ENCODE measurements at places on chromosomes 3 and 15.

GRCh38 chr3:192494174-192494573 is 233.2 kb downstream of the FGF12 start:
- ATAC-seq: no peak

DNA sequence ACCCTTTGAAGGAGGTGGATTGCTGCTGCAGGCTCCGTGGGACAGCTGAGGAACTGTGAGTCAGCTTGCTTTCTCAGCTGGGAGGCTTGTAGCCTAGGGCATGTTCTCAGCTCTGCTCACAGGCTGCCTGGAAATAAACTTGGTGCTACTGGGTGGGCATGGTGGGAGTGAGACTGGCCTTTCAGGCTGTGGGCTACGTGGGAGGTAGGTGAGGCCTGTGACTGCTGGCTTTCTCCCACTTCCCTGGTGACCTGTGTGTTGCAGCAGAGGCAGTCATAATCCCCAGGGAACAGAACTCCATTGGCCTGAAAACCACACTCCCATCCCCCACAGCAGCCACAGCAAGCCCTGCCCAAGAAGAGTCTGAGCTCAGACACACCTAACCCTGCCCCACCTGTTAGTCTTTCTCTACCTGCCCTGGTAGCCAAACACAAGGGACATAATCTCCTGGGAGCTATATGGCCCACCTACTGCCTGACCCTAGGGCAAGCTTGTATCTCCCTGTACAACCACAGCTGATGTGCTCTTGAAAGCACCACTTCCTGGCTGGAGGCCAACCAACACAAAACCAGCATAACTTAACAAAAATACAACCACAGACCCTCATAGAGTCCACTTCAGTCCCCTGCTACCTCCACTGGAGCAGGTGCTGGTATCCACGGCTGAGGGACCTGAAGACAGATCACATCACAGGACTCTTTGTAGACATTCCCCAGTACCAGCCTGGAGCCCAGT is 236.5 kb downstream of the SQOR start:
- ATAC-seq: peak; percentile 42

DNA sequence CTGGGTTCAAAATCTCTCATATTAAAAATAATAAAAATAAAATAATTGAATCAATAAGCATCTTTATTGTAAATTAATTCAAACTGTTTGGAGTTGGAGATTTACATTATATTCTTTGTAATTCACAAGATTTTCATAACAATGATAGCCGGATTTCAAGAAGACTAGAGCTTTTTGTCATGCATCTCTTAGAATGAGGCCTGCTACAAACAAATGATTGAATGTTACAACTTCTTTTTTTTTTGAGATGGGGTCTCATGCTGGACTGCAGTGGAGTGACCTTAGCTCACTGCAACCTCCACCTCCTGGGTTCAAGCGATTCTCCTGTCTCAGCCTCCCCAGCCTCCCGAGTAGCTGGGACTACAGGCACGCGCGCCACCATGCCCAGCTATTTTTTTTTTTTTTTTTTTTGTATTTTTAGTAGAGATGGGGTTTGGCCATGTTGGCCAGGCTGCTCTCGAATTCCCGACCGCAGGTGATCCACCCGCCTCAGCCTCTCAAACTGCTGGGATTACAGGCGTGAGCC is 3.5 kb downstream of the SLTM start:
- no peak for ATAC-seq

DNA sequence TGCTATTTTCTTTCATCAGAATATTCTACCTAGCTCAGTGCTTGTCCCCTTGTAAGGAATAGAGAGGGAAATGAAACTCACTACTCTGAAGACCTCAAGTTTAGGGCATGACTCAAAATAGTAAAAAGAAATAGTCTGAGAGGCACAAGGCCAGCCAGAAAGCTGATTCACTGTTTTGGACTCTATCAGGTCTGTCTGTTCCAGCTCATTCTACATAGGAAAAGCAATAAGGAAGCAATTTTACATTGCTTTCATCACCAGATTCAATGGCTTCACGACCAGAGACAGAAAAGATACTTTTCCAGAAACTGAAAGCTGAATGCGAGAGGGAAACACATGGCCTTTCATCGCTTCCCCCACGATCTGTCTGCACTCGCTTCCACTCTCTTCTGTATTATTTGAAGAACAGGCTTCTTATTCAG is 276.0 kb downstream of the GBE1 start:
- ATAC-seq: no peak

GRCh38 chr15:42427429-42428223 is 63.3 kb downstream of the ZNF106 start:
- ATAC-seq: no peak

DNA sequence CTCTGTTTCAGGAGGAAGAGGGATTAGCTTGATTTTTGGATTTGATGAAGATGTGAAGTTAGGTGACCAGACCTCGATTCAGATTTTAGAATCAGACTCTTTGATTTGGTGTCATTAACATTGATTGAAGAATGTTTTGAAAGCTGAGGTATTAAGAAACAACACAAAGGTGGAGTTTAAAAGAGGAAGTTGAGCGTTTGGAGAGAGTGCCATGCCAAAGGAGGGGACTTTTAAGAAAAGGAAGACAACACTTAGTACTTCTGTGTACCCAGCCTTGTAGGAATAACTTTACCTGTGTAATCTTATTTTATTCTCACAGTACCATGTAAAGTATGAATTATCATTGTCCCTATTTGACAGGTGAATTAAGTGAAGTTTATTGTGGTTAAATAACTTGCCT is 34.4 kb downstream of the PPARG start:
- ATAC-seq: no peak

GRCh38 chr3:101072300-101072699 is 79.1 kb upstream of the ABI3BP start:
- no peak for ATAC-seq

DNA sequence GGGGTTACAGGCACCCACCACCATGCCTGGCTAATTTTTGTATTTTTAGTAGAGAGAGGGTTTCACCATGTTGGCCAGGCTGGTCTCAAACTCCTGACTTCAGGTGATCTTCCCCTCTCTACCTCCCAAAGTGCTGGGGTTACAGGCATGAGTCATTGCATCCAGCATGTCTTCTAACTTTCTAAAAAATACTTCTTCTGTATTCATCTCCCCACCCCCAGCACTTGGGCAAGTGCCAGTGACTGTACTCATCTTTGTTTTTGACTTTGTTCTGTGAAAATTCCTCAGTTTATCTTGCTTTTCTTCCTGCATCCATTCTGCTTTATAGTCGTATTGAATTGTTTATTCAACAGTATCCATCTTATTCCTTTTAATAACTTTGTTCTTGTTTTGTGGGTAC is 47.6 kb downstream of the ARIH1 start:
- ATAC-seq: no peak

- ATAC-seq: peak; percentile 56
Measured at GRCh38 chr3:125055331-125055912, 375 bp downstream of the HEG1 start.

GRCh38 chr3:167777356-167777755 is 41.8 kb downstream of the SERPINI1 start:
- ATAC-seq: no peak

- ATAC-seq: no peak
Measured at GRCh38 chr3:30826531-30826942, 67.9 kb downstream of the GADL1 start.

DNA sequence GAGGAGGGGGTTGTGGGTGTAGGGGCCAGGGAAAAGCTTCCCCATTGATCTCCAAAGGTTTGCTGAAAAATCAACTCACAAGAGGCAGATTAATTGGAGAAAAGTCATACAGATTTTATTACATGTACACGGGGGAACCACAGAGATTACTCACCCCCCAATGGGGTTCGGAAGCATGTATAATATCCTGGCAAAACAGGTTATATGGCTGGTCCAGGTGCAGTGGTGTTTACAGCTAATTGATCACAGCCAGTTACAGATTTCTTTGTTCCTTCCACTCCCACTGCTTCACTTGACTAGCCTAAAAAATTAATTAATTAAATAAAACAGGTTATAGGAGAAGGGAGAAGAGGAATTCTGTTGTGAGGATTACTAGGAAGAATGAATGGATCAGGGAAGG is 22.4 kb downstream of the PRKCI start:
- ATAC-seq: no peak

DNA sequence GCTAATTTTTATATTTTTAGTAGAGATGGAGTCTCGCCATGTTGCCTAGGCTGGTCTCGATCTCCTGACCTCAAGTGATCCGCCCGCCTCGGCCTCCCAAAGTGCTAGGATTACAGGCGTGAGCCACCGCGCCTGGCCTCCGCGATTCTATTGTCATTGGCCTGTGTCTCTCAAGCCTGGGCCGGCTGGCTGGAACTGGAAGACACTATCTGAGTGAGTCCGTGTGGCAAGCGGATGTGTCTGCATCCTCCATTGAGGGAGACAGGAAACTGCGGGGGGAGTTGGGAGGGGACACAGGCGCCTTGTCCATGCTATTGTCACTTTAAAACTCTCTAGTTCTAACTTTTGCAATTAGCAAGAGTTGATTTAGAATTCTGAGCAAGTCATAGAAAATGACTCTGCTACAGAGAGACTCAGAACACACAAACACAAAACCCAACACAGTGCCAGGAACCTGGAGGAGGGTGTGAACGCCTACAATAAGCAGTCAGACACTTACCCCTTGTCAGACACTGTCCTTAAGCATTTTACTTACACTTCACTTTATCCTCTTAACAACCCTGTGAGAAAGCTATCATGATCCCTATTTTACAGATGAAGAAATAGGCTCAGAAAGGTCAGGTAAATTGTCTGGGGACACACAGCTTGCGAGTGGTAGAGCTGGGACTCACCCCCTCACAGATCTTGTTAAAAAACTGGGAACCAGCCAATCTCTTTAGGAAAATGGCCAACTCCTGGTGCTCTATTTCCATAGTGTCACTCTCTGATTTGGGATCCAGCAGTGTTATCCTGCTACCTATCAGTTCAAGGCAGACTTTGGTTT is 38.7 kb downstream of the ANP32A start:
- no peak for ATAC-seq

DNA sequence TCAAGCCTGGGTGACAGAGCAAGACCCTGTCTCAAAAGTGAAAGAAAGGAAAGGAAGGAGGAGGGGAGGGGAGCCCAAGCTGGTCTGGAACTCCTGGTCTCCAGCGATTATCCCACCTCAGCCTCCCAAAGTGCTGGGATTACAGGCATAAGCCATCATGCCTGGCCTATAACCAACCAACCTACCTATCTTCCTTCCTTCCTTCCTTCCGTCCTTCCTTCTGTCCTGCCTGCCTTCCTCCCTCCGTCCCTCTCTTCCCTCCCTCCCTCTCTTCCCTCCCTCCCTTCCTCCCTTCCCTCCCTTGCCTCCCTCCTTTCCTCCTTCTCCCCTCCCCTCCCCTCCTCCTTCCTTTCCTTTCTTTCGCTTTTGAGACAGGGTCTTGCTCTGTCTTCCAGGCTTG is 56.7 kb upstream of the HACD2 start:
- no peak for ATAC-seq

- ATAC-seq: no peak
Measured at GRCh38 chr3:178059119-178059518, 477.1 kb upstream of the KCNMB2 start.

DNA sequence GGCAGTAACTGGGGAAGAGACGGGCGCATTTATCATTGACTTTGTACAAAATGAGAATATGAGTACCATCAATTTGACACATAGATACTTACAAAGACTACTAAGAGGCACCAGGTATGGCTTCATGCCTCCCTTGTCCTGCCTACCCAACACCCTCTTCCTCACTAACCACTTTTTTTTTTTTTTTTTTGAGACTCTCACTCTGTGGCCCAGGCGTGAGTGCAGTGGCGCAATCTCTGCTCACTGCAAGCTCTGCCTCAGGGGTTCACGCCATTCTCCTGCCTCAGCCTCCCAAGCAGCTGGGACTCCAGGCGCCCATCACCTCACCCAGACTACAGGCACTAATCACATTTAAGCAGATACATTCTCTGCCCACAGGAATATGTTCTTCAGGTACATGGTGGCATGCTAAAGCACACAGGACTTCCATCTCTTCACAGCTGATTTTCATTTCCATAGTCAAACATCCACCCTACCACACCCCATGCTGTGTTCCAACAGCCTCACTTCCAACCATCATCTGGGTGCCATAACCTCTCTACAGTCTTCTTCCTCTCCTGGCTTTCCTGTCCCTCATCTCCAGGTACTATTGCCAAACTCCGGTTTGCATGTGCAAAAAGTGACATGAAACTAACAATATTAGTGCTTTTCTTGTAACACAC is 41.7 kb downstream of the RAB27A start:
- no peak for ATAC-seq

DNA sequence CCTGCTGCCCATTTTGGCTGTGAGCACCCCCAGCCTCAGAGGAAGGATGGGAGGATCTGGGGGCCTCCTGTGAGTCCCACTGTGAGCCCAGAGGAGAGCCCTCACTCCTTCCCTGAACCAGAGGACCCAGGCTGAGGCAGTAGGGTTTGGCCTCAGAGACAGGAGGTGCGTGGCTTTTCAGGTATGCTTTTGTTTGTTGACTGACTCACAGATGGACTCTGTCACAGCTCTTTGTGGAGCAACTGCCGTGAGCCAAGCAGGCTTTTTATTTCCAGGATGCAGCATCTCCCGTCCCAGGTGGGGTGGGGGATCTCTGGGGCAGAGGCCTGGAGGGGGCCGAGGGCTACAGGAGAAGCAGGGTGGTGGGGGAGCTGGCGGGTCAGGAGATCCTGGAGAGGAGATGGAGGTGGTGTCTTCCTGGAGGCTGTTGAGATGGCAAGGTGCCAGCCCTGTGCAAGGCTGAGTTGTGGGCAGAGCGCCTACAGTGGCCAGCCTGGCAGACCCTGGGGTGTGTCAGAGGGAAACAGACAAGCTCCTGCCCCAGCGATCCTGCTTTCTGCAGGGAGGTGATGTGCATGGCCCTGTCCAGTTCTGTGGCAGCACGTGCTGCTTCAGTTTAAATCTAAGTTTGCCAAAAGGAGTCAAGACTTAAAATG is 24.0 kb downstream of the PLXNA1 start:
- no peak for ATAC-seq

- no peak for ATAC-seq
Measured at GRCh38 chr3:17050071-17050470, 165.3 kb downstream of the PLCL2 start.

GRCh38 chr15:31228980-31229826 is 97.4 kb upstream of the KLF13 start:
- ATAC-seq: peak; percentile 79

DNA sequence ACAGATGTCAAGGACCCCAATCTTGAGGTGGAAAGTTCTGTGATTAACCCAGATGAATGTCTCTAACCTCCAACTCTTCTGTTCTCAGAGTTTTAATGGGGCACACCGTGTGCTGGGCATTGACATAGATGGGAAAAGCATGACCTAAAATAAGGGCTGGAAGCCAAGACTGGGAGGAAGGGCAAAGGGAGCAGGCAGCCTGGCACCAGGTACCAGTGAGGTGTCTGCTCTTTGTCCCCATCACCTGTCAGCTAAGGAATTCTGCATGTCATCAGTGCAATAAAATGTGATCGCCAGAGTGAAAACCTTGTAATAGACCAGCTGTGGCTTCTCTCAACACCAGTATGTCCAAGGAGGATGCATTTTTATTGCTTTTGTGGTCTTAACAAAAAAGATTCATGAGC is 143.5 kb upstream of the TPM1 start:
- ATAC-seq: no peak

All from motor neuron (in vitro differentiated cells).